ENCODE measurements at places on chromosomes 4 and X.
A peak's percentile ranks its signal among the peaks of the same experiment; 100 is the strongest.

- DNase-seq, result no peak
Measured at GRCh38 chr4:142909908-142910307, 63.8 kb upstream of the INPP4B start.

- no peak for DNase-seq
Measured at GRCh38 chr4:535181-535923, 36.3 kb downstream of the PIGG start.

DNA sequence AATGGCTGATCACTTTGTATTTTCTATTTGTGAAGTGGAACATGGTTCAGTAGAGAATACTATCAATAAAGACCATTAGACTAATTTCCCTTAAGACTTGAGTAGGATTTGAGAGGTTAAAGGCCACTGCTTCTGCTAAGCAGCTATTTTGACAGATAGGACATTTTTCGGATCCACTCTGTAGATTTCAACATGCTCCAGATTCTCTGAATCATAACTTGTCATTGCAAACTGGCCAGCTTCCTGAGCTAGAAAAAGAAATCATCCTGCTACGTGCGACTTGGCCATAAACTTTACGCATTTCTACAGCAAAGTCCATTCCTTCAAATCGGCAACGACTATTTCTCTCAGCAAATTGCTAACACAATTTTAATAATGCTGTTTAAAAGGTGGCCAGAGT lies 55.2 kb downstream of the MGST2 start:
- DNase-seq, result no peak

DNA sequence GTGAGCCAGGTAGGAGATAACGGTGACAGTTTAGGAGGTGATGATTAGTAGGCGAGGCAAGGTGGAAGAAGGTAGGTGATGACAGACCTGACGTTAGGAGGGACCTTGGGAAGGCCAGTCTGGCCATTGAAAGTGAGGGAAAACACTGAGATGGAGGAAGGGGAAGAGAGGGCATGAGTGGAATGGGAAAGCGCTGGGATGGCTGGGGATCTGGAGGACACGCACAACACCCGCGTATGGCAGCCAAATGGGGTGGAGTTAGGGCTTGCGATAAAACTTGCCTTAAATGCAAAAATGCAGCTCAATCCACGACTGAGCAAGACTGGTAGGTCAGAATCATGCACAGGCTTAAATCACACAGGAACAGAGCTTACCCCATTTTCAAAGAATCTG lies 605 bp upstream of the CDKL2 start:
- no peak for DNase-seq

GRCh38 chrX:38803243-38803587 lies 2.0 kb downstream of the MID1IP1 start:
- no peak for DNase-seq

GRCh38 chr4:149796381-149796780 lies 19.3 kb downstream of the IQCM start:
- DNase-seq, result no peak

- DNase-seq, result no peak
Measured at GRCh38 chr4:38509551-38509950, 154.4 kb upstream of the KLF3 start.

- no peak for DNase-seq
Measured at GRCh38 chrX:32582729-32583128, 628.6 kb downstream of the DMD start.

GRCh38 chrX:26050099-26050498 lies 88.0 kb upstream of the MAGEB18 start:
- no peak for DNase-seq

DNA sequence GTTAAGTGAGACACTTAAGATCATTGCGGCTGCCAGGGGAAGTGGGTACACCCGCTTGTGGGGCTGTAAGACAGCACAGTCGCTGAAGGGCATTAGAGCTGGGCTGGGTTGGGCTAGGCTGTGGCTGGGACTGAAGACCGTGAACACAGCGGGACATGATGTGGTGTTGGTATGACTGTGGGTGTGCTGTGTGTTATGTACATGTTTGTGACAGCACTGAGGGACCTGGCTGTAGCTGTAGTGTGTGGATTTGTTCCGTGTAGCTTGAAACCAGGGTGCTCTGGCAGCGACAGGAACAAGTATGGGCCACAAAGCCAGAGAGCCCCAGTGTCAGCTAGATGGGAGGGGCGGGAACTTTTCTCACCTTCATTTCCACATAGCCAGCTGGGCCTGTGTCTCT lies 82.1 kb downstream of the NHSL2 start:
- DNase-seq, result no peak

DNA sequence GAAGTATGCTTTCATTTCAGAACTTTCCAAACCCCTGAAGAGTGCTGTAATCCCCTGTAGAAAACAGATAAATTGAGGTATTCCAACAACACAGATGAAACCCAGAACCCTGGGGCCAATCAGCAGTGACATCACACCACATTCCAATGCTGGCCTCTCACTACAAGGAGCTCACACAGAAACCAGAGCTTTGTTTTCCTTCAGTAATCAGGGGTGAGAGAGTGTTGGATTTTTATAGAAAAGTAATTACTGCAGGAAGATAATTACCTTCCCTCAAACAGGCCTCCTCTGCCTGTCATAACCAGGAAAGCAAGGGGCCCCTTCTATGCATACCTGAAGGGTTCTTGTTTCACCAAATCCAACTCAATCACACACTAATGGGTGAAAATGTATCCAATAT lies 246.2 kb downstream of the SCFD2 start:
- DNase-seq, result peak; percentile 49

DNA sequence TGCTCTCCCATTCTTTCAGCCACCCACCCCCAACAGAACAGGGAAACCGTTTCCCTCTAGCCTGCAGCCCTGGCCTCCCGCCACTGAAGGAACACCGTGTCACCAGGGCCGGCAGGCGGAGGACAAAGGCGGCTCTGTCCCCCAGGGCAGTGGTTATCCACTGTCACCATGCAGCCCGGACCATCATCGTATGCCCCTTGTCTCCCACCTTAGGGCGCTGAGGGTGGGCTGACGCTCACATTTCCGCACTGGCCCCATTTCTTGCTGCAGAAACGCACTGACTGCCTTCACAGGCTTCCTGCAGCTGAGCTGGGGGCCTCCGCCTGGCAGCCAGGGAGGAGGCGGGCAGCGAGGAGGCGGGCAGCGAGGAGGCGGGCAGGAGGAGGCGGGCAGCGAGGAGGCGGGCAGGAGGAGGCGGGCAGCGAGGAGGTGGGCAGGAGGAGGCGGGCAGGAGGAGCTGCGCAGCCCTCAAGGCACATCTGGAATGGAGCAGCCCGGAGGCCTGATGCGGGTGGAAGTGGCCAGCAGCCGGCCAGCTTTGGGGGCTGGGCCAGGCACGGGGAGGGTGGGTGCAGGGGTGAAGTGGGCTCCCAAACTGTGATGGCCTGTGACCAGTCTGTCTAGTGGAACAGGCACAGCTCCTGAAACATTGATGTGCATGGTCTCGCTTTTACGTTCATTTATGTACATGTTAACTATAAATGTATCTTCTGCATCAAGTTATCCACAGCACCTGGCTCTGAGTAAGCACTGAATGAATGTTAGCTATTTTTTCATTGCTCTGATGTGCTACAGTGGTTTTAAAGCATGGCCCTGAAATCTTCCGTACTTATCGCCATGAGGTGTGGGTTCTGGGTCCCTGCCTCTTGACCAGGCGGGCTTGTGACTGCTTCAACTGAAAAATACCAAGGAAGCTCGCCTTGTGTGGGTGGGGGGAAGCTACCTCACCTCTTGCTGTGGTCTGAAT lies 20.6 kb upstream of the KIAA0232 start:
- no peak for DNase-seq

GRCh38 chr4:155578219-155578618 lies 88.4 kb upstream of the GUCY1A1 start:
- DNase-seq, result no peak

DNA sequence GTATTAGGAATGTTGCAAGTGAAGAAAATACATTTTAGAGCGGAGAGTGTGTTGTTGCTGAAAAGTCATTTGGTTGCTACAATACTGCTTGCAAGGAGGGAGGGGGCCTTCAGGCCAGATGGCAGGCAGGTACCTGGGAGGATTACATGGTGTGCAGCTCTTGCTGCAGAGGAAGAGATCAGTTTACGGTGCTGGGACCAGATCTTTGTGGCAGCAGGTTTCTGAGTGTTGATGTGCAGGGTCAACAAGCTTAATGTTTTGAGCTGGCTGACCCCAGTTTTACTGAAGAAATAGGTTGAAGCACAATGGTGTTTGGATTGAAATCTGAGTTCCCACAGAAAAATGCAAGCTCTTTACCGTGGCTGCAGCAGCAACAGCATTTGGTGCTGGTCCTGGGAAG lies 96.4 kb upstream of the DDIT4L start:
- no peak for DNase-seq

- DNase-seq, result no peak
Measured at GRCh38 chrX:9785254-9785943, 830 bp upstream of the SHROOM2 start.

DNA sequence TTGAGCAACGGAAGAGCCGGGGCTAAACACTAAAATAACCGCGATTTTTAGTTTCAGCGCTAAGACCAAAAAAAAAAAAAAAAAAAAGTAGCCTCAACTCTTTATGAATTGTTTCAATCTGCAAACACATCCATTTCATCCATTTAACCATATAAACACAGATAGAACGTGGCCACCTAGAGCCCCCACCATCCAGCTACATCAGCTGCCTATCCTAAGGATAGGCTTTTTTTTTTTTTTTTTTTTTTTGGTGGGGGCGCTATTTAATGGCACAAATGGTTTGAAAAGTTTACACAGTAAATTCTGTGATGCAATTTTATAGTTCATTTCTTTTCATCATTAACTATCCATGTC lies 492 bp upstream of the HDAC8 start:
- DNase-seq, result no peak

DNA sequence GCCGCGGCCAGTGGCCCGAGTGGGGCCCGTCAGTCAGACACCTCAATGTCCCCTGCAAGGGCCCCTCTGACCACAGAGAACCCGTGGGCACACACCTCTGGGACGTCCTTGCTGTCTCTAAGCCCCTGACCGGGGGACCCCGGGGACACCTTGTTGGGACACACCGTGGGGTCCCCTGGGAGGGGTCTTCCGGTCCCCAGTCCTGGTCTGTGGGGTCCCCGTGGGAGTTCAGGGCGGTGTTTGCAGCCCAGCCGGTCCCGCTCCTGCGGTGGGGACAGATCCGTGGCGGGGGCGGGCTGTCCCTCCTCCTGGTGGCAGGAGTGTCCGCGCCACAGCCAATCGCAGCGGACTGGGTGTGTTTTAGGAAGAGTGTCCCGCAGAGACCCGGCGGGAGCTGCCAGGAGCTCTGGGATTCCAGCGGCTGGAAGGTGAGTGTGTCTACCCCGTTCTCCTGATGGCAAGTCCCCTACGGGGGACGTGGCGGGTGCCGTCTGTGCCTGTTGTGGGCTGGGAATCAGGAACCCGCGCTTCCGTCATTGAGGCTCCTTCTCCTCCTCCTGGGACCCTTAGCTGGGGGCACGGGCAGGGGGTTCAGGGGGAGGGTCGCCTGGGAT lies 5.1 kb upstream of the PLCXD1 start:
- no peak for DNase-seq

DNA sequence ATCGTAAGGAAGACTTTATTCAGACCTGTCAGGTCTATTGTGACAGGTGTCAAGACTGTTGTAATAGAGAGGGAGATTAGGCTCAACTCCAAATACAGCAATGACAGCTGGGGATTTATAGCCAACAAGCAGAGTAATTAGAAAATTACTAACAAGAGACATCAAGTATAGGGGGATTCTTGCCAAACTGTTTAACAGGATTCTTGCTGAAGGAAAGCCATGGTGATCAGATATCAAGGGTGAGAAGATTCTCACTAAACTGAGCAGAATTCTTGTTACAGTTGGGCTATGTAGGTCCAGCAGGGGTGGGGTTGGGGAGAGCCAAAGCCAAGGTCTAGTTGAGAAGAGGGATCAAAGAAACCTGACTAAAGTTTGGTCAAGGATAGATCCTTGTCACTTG lies 461.0 kb upstream of the GALNT7 start:
- DNase-seq, result no peak

DNA sequence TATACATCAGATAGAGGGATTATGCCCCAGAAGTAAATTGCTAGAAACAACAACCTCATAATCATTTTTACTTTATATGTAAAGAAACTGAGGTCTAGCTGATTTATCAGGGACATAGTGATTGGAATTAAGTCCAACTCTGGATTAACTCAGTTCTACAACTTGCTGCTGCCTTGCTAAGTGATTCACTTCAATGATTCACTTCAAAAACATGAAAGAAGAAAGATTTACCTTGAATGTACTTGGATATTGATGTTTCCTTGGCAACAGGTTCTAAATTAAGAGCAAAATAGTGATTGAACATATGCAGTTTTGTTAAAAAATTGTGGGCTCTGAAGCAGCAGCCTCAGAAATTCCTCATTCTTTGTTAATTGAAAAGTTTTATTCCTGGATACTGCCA lies 99.8 kb upstream of the H2AZ1 start:
- no peak for DNase-seq

GRCh38 chr4:99324979-99325378 lies 3.8 kb upstream of the ADH1B start:
- no peak for DNase-seq

- DNase-seq, result no peak
Measured at GRCh38 chr4:52172166-52172565, 121.1 kb downstream of the SPATA18 start.

DNA sequence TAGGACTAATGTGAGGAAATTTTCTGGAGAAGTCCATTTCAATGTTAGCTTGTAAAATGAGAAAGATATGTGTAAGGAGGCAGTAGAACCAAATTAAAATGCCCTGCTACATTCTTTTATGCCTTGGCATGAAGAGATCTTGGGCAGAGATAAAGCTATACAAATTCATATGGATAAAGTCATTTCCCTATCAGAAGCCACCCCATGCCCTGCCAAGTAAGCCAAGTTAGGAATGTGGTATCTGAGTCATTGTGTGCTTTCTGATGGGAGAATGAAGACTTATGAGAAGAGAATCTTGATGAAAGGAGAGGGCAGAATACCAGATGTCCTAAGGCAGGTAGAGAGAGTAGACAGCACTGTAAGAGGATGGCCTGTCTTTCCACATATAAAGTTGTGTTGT lies 83.7 kb downstream of the TEX13A start:
- no peak for DNase-seq

DNA sequence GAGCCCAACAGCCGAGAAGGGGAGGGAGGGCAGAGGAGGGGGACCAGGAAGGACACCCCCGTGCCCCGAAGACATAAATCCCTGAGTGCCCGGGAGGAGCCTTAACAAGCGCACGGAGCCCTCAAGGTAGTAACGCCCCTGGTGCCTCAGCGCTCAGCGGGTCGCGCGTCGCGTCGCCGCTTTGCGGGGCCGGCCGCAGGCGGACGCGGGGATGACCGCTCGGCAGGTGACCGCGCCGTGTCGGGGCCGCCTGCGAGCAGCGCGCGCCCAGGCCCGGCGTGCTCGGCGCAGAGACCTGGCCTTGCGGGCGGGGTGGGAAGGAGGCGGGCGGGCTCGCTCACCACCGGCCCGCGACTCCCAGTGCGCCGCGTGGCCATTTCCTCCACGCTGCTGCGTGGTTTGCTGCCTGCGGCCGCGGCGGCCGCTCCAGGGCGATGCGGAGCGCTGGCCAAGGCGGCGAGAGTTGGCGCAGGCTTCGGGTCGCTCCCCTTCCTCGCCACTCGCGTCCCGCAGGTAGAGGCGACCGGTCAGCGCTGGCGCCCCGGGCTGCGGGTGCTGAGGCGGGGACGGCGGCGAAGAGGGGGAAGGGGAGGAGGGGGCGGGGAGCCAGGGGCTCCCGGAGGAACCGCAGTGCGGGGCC lies 632 bp downstream of the CCSER1 start:
- DNase-seq, result no peak

- no peak for DNase-seq
Measured at GRCh38 chr4:80184825-80185756, 12.2 kb upstream of the PRDM8 start.

- DNase-seq, result no peak
Measured at GRCh38 chr4:142265946-142266345, 580.2 kb downstream of the INPP4B start.
